ENCODE measurements at places on chromosomes 1 and 21.
A peak's percentile ranks its signal among the peaks of the same experiment; 100 is the strongest.

GRCh38 chr1:27992276-27992675 is 32.5 kb downstream of the XKR8 start:
- DNase-seq, result peak; percentile 9

DNA sequence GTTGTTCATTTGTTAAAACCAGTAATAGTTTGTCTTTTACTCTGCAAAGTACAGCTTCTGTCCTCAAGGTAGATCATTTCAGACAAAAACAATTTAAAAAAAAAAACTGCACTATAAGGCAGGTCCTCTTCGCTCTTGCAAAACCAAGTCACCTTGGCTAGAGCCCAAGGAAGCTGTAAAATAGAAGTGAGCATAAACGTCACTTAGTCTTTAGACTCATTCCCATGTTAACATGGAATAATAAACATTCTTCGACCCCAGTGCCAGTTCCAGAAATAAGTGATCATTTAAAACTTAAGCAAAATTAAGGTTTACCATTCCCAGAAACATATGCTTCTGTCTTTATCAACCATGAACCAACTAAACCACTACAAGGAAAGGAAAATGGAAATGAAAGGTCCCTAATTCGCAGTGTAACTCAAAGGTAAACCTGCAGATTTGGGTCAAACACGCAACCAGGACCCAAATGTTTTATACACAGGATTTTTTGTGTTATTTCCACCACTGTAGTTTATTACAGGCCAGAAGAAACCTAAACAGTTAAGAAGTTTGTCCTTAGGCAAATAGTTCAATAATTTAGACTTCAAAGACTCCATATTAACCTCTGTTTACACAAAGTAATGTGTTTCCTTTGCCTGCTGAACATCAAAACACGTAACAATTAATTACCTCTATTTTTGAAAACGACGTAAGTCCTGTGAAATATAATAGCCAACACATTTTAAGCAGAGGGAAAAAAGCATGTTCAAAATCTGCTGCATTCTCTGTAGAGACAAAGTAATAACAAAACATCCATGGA is 54.6 kb downstream of the TGFBR3 start:
- no peak for DNase-seq

DNA sequence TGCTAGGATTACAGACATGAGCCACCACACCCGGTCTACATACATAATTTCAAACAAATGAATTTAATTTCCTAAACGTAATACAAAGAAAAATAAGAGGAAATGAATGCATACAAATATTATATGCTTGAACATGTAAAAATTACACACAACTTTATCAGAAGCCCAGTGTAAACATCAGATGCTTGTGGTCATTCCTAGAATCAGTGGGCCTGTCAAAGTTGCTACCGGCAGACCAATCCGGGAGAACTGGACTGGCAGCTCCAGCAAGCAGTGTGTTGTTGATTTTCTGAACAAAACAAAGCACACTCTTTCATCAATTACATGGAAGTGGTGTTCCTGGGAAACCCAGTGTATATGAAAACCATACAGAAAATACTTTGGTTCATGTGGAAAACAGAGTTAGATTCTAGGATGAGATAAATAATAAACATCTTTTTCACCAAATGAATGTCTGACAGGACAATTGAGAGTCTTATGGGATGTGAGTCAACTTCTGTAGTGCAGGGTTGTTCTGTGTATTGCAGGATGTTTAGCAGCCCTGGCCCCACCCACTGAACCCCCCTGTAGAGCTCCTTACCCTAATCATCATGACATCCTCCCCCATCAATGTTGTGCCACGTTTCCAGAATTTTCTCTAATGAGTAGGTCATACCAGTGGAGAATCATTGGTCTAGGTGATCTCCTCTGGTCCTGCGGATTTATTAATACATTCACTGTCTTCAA is 33.8 kb downstream of the MFSD2A start:
- no peak for DNase-seq

DNA sequence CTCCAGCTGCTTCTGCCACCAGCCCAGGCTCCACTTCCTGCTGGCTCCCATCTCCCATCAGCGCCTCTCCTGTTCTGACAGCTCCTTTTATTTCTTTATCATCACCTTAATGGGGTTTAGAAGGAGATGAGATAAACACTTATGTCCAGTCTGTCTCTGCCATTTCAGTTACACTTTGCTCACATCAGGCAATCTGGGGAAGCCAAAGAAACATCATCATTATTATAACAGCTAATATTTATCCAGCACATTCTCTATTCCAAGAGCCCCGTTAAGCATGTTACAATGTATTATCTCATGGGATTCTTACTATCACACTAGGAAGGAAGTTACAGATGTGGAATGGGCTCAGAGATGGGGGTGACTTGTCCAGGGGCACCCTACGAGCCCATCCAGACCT is 31.2 kb downstream of the DMRTB1 start:
- no peak for DNase-seq

GRCh38 chr1:147171399-147172167 is 687 bp downstream of the PRKAB2 start:
- DNase-seq, result peak; percentile 19

- DNase-seq, result no peak
Measured at GRCh38 chr1:168719306-168720111, 9.5 kb downstream of the DPT start.

DNA sequence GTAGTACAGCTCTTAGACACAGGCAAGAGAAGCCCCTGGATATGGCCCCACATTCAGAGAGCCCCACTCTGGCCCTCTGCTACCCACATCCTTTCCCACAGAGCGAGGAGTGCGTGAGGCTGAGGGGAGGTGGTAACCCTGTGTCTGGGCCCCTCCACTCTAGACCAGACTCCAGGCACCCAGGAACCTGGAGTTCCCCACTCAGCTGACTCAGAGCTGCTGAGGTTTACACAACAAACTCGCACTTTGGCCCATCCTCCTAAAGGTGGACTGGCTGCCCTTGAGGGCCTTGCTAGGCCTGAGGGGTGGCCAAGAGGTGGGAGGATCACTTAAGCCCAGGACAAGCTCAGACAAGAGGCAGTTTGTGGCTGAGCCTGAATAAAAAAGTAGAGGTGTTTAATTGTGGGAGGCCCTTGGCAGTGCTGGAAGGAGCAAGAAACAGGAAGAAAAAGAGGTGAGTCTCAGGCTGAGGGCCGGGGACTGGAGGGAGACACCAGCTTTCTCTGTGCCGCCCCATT is 10.7 kb downstream of the MR1 start:
- no peak for DNase-seq

- DNase-seq, result no peak
Measured at GRCh38 chr1:46996659-46997281, 26.7 kb upstream of the CYP4X1 start.

DNA sequence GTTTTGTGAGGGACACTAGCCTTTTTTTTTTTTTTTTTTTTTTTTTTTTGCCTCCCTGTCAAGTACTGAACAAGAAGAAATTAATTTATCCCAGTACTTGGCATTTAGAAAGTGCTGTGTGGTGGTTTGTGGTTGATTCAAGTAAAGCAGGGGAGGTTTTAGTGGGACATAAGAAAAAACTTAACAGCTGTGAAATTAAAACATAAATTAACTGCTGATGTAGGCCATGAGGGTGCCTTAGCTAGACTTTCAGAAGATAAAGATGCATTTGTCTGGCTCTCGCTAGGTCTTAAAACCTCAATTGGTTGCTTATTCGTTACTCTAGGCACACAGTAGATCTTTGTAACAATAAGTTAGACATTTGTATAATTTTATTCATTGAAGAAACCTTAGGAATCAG is 52.3 kb downstream of the SPATA46 start:
- DNase-seq, result no peak

- DNase-seq, result no peak
Measured at GRCh38 chr1:29309075-29309474, 72.8 kb downstream of the PTPRU start.

DNA sequence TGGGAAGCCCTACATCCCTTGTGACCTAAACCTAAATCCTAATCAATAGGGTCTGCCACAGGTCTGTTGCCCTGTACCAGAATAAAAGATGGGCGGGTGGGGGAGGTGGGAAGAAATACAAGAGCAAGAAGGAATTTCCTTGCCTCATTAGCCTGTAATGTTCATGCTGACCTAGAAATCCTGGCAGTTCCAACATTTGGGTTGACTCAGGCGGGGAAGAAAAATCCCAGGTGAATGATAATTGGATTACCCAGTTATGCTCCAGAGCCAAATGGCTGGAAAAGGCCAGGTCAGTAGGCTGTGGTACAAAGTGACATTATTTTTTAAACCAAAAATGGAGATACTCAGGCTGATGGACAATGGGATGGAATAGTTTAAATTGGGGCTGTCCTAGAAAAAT is 27.3 kb upstream of the A3GALT2 start:
- DNase-seq, result no peak

DNA sequence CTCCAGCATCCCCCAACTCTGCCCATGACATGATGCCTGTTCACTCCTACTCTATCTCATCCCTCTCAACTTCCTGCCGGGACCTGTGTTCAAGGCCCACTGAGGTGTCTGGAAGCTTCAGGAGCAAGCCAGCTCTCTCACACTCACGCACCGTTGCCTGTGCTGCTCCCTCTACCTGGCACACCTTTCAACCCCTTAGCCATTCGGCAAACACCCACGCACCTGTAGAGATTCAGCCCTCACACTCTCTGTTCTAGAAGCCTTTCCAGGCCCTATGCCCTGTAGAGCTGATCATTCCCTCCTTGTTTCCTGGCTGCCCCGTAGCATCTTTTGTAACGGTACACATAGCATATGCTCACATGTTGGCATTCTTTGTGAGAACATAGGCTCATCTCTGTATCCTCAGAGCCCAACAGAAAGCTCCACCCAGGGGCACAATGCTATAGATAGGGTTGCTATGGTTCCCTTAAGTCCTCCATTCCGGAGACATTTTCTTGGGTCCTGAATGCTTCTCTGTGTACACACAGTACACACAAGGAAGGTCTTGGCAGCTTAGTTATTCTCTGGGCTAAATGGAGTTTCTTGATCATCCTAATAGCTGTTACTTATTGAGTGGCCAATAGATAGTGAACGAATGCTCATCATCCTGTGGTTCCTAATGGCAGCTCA is 1.3 kb downstream of the C8B start:
- DNase-seq, result no peak

DNA sequence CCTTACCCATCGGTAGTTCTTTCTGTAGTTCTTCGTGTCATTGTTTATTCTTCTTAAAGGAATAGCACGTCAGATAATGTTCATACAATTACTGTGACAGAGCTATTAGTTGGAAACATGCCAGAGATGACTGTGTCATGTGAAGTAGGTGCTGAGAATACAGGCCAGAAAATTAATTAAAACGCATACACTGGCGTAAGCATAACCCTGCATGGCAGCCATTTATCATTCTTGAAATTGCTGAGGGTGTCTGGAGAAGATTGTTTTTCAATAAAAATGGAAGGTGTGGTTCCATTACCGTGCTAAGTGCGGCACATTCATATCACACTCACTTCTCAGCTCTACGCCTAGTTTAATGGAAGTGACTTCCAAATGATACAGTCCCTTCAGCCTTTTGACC is 7.8 kb downstream of the ETS2 start:
- DNase-seq, result no peak

GRCh38 chr21:29441651-29442050 is 142.9 kb downstream of the BACH1 start:
- no peak for DNase-seq

- DNase-seq, result no peak
Measured at GRCh38 chr1:156600733-156601121, 552 bp downstream of the GPATCH4 start.

DNA sequence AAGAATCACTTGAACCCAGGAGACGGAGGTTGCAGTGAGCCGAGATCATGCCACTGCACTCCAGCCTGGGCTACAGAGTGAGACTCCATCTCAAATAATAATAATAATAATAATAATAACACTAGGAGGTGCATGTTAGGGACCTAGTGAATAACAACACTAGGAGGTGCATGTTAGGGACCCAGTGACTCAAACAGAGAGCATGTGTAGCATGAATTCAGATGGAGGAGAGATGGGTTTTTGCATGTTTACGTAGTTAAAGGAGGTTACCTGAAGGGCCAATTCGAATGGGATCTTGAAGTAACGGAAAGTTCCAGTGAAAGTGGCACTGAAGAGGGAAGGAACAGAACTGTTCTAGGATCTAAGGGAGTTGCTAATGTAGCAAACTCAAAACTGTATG is 7.1 kb upstream of the KCNK1 start:
- no peak for DNase-seq

DNA sequence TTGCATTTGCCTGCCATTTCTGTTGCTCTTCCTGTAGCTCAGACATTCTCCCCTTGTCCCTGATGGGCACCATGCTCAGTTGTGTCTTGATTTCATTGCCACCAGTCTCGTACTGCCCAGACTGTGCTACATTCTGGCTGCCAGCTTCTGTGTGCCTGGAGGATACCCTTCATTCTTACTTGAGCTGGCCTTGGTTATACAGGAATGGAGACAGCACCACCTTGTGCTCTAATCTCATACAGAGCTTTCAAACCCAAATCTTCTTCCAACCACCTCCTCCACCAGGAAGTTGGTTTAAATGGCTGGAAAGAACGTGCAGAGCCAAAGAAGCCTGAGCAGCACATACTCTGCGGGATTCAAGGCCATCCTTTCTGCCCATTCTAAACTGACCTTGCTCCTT is 165.3 kb downstream of the SLC35F3 start:
- DNase-seq, result no peak

GRCh38 chr21:39009587-39010225 is 173.5 kb downstream of the PSMG1 start:
- no peak for DNase-seq

DNA sequence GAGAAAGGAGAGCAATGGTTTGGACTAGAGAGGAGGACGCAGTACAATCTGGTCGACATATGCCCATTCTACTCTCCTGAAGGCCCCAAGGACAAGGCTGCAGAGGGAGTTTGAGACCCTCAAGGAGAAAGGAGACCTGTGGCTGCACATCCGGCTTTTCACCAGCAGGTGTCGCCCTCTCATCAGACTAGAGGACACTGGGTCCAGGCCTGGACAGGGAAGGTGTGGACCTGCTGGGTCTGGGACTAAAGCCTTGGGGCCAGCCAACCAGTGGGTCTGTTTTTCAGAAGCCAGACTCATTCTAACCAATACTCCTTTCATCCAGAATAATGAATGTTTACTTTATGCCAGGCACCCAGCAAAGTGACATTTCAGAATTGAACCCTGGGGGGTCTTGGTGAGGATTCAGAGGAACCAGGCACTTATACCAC is 5.0 kb downstream of the SRARP start:
- DNase-seq, result peak; percentile 68

DNA sequence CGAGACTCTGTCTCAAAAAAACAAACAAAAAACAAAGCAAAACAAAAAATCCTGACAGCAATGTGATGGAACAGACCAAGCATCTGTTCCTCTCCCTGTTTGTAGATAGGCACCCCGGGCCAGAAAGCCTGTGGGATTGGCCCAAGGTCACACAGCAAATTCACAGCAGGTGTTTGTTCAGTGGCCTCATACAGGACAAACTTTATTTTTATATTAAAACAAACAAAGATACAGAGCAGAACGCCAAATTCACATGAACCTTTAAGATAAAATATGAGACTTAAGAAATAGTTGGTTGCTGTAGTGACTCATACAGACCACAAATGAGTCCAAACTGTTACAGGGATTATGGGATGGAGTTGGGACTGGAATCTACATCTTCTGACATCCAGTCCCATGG is 2.3 kb upstream of the CELA2A start:
- DNase-seq, result no peak

- DNase-seq, result no peak
Measured at GRCh38 chr1:31822766-31823165, 6.9 kb upstream of the SPOCD1 start.

GRCh38 chr1:199685369-199685768 is 342.1 kb upstream of the NR5A2 start:
- DNase-seq, result no peak

GRCh38 chr1:27322569-27323240 is 742 bp downstream of the TMEM222 start:
- peak; percentile 17 for DNase-seq
